ENCODE measurements at places on chromosomes 1 and 21.

GRCh38 chr1:167081594-167082156 is 8.5 kb downstream of the GPA33 start:
- DNase-seq = no peak

GRCh38 chr21:28590026-28590425 is 402.7 kb downstream of the LTN1 start:
- DNase-seq = no peak

GRCh38 chr1:29474274-29475244 is 238.2 kb downstream of the PTPRU start:
- DNase-seq = no peak

DNA sequence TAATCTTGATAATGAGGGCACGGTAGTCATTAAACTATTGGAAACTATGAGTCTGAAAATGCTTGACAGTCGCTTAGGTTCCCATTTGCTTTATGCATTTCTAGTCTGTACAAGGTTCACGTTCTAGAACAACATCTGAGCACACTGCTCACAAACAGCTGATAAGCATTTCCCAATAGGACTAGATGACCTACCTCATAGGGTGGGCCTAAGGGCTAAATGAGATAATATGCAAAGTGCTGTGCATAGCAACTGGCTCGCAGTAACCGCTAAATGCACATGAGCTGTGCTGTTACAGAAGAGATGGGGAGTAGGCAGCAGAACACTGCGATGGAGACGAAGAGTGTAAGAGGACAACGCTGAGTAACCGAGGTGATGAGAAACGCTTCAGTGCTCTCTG is 628.0 kb downstream of the SMYD3 start:
- peak; percentile 14 for DNase-seq

DNA sequence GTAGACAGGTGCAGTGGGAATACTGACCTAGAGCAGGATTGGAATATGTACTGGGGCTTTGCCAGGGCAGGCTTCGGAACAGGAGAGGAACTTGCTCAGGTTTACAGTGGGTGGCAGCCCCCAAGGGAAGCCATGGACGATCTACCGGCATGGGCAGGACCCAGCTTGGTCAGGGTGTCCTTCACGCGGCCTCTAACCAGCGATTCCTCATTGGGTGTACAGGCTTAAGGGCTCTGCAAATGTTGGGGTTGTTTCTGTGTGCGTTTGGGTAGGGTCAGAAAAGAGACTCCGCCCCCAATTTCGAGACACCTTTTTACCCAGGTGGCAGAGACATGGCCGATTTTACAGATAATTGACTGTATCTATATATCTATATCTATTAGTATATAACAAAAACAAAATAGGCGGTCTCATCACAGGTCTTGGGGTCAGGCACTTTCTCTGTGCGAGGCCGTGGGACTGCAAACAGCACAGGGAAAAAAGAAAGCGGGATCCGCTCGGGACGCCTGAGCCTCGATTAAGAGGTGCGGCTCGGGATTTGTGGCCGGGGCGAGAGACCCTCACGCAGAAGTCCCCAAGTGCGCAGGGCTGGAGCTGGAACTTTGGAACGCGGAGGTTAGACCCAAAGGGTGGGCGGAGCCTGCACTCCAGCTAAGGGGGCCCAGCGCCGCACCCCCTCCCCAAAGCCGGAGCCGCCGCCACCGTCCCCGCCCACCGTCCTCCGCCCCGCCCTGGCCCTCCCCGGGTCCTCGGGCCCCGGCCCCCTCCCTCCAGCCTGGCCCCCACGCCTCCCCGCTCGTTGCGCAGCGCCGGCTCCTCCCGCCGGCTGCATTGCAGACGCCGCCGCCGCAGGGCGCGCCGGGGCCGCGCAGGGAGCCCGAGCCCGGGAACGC is 67.5 kb upstream of the VAMP3 start:
- DNase-seq = peak; percentile 67

DNA sequence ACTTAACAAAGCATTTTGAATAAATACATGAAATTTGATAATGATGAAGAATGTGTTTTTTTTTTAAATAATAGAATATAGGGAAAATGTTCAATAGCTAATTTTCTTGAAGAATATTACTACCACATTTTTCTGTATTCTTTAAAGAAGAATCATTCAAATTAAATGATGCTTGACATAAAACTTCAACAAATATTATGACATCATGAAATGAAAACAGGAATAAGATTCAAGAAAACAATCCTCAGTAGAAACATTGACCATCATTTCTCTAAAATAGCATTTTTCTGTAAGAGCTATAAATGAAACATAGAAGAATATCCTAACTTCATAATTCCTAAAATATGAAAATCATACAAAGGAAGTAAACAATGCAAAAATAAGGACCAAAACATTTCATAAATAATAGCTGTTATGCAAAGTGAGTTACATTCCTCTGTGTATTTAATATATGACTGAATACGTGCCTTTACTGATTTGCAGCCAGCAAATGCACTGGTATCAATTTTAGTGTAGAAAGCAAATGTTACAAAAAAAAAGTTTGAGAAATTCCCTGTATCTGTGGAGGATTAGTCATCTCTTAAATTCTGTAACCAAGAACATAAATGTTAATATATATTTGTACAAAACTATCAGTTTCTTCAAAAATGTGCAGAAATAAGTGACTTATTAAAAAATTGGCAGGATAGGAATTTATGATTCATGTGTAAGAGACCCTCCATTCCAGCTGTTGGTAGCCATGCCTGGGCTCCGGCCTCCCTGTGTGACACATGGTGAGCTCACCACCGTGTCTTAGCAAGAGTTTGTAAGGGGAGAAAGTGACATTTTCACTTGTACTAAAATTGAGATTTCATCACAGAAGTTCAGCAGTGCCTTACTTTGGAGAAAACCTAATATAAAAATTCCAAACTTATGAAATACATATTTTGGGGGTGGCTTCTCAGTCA is 15.0 kb upstream of the PTPN14 start:
- no peak for DNase-seq

DNA sequence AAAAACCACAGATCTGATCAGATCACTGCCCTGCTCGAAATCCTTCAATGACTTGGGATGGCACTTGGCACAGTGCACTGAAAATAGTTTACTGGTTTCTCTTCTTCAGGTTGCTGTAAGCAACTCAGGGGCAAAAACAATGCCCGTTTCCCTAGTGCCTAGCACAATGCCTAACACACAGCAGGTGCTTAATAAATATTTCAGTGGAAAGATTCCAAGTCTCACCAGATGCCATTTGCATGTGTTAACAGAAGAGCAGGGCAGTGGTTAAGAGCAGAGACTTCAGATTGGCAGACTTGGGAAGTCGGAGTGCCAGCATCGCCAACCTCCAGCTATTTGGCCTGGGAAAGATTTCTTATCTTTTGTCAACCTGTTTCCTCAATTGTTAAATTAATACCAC is 10.9 kb upstream of the METTL25B start:
- no peak for DNase-seq

- DNase-seq = no peak
Observed at GRCh38 chr1:51253691-51254090, 17.6 kb downstream of the RNF11 start.

GRCh38 chr1:12005488-12006166 is 13.7 kb upstream of the MIIP start:
- peak; percentile 91 for DNase-seq

DNA sequence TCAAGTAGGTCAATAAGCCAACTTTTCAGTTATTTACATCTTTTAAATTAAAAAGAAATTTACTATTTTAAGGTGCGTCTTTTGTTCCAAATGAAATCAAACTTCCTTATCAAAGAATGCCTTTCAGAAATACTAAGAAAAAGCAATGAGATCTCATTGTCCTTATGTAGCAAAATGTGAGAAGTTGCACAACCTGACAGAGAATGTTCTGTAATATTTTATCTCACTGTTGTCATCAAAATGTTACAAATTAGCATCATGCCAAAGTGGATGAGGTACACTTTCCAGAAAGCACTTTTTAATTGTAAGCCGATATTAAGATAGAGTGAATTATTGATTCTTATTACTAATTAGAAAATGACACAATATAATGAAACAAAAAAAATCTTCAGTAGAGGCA is 50.4 kb downstream of the KCNT2 start:
- no peak for DNase-seq

GRCh38 chr21:41209016-41209619 is 41.2 kb downstream of the BACE2 start:
- DNase-seq = peak; percentile 15

DNA sequence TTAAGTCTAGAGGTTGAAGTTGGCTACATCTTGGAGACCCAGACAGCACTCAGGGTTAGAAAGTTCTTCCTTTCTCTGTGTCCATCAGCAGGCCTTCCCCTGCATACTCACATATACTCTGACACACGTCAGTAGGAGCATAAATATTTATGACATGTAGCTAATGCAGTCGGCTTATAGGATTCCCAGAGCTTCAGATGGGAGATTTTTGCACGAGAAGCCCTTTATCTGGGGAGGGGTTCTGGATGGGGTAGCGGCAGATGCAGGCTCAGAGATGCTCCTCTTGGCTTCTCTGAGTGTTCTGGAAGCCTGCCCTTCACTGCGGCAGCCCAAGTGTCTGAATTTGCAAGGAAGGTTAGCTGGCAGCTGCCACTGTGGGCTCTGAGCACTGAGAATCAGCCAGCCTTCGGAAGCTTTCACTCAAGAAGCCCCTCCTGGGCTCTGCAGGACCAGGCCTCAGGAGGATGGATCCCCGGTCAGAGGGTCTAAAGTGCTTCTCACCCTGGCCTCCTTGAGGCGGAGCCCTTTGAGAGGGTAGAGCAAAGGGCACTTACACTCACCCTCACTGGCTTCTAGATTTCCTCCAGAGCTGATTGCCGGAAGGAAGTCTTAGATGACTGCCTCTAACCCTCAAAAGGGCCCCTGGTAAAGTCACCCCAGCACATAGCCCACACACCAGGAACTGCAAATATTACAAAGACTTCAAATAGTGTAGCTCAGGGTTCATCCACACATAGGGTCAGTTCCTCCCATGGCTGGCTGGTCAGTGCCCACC is 68.1 kb upstream of the NFASC start:
- DNase-seq = no peak

GRCh38 chr1:4411862-4412261 is 242.5 kb upstream of the AJAP1 start:
- no peak for DNase-seq

DNA sequence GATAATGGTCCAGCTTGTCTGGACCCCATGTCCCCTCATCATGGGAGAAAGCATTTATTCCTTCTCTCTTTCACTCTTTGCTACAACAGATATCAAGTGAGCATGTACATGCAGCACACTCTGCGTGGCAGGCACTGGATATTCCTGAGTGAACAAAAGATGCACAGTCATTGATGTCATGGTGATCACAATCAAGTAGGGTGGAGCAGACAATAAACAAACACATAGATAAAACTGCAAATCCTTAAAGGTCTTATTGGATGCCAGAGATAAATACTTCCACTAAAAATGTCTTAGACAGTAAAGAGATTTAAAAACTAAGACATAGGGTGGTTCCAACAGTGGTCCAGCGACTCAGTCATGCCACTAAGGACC is 178.0 kb downstream of the ZC3H11B start:
- DNase-seq = no peak

- no peak for DNase-seq
Observed at GRCh38 chr1:153928791-153929341, 6.1 kb upstream of the GATAD2B start.

DNA sequence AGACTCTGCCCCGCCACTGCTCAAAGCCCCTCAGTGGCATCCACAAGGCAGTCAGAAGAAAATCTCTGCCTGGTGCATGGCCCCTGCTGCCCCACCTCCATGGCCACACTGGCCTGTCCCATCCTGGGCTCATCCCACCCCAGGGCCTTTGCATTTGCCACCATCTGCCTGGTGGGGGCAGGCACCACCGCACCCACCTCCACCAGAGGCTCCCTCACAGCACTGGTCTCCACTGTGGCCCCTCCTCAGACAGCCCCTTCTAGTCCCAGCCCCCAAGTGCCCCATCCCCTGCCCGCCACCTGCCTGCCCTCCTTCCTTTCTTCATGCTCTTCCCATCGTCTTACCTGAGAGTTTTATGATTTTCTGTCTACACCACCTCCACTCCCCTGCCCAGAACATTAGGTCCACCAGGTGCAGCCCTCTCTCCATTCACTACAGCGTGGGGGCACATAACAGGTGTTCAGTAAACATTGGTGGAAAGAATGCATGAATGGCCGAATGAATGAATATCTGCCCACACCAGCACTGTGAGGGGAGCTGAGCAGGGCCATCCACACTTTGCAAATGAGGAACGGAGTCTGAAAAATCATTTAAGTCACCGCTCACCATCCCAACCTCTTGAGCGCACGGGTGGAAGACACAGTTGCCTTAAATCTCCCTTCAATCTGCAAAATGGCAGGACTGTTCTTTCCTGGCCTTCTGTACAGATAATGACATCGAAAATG is 2.1 kb downstream of the PRDM15 start:
- no peak for DNase-seq

GRCh38 chr21:32320726-32321125 is 22.1 kb downstream of the MRAP start:
- no peak for DNase-seq

Data from K562 (cell line).